ENCODE measurements at places on chromosomes 12 and 14.

GRCh38 chr14:76773188-76773885 lies 12.1 kb downstream of the VASH1 start:
- peak; percentile 94 for DNase-seq

DNA sequence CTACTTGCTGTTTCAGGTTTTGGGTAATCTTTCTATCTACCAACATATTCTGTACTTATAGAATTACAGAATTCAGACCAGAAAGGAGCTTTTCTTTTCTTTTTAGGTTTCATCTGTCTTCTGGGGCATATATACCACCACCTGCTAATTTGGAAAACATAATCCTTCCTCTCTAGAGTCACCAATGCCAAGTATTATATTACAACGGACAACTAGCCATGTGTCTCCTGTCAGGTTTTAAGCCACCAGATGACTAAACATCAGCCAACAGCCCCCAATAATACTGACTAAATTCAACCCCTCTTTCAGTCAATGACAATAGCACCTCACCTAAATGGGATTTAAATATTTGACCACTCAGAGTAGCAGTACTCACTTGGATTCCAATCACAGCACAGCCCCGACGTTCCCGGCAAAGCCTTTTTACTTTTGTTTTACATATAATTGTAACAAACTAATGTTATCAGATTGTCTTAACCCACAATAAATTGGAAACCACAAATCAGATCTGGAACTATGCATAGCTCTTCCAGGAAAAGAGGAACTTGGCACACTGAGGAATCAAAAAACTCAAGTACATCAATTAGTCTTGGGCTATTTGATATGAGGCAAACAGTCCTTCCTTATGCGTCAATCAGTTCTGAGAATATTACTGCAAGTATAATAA lies 13.5 kb downstream of the SLC11A2 start:
- DNase-seq, result no peak

GRCh38 chr12:64691795-64692583 lies 67.2 kb downstream of the GNS start:
- DNase-seq, result no peak

DNA sequence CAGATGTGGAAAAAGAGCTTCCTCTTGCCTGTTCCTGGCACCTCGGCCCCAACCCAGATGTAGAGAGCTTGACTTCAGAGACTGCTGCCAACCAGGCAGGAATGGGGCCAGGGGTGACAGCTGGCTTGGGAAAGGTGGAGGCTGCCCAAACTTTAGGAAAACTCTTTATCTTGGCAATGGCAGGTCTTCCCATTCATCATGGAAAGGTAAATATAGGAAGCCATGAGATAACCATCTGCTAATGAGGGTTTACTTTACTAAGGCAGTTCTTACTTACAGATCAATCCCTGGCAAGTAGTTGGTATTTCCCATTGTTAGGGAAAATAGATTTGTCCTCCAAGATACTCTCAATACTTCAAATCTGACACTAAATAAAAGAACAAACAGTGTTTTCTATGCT lies 143.1 kb upstream of the NUDT4 start:
- no peak for DNase-seq

- peak; percentile 15 for DNase-seq
Observed at GRCh38 chr14:92144708-92145107, 22.9 kb downstream of the CPSF2 start.

- DNase-seq, result no peak
Observed at GRCh38 chr12:52356762-52357580, 10.3 kb downstream of the KRT85 start.

DNA sequence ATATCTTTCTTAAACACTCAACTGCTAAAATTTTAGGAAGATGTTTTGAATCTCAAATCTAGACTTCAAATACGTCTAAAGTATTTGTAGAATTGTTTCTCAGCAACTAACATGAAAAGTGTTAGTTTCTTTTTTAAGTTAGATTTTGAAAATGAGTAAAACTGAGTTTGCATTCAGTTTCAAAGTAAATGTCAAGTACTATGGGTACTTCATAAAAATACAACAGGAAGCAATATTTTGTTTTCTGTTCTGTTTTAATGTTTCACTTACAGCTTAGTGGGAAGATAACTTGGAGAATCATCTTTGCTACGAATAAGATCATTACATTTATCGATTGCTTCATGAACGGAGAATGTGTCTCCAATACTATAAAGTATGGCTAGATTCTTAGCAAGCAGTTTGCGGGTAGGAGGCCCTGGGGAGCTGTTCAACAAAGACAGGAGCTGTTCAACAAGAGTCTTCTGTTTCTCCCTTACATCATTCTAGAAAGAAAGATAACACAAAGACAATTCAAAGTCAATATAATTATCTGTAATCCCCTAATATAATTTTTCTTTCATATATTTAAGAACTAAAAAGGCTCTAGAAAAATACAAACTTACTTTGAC lies 20.2 kb downstream of the HEATR5A start:
- DNase-seq, result no peak

DNA sequence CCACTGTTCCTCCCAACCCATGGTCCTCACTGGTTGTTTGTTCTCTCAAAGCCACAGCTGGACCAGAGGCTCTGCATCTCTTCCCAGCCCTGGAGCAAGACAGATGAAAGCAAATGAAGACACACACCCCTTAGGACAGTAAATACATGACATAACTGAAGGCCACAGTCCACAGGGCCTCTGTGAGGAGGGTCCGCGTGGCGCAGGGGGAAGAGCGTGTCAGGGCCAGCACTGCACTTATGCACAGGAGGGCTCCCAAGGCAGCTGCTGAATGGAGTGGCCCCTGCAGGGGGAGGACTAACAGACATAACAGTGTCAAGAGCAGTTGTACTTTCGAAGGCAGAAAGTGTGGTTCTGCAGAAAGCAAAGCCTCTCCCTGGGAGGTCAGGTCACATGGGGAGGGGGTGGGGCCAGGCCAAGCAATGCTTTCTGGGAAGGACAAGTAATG lies 79.9 kb downstream of the CHGA start:
- no peak for DNase-seq

GRCh38 chr14:23572836-23573235 lies 5.2 kb upstream of the AP1G2 start:
- DNase-seq, result no peak

DNA sequence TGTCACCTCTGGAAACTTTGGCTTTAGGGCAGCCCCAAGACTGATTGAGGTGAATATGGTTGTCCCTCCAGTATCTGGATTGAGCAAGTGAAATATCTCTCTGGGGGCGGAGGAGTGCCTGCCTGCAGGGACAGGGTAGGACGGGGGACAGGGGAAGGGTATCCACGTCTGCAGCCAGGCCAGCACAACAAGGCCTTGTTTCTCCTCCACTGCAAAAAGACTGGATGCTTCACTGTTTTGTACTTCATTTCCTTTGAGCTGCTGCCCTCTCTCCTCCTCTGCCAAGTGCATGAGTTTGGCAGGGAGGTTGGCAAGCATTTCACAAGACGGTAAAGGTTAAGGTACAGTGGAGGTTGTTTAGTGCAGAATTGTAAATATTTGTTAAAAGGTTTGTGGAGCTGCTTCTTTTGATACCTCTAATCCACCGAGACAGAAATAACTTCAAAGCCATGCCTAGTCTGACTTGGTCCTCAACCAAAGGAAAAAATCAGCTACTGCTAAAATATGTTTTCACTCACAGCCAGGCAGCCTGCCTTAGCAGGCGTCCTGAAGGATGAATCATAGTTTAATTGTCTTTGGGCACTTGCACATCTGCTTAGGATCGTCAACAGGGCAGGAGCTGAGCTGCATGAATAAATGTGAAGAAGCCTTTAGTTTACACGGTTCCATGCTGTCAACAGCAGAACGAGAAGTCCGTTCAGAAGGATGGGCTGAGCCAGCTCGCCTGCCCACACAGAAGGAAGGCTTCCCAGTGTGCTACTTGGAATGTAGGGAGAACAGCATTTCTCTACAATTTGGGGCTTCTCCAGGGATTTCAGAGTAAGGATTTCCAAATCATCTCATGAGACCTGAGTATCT lies 269.7 kb downstream of the TTC6 start:
- peak; percentile 25 for DNase-seq

DNA sequence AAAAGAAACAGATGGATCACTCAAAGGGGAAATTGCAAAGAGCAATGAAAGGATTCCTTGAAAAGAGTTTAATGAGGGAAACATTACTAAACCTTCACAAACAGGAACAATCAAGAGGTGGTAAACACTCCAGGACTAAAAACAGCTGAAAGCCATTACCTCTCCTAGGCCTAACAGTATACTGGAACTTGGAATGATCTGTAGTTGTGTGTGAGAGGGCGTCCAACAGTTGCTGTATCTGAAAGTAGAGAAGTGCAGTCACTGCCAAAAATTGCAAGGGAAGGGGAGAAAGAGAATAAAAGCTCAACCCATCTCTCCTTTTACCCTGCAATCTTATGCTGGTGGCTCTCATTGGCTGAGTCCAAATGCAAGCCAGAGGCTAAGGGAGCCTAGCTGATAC lies 17.0 kb upstream of the MIS18BP1 start:
- no peak for DNase-seq

- DNase-seq, result peak; percentile 86
Observed at GRCh38 chr14:61025251-61026223, 44.5 kb downstream of the SLC38A6 start.

DNA sequence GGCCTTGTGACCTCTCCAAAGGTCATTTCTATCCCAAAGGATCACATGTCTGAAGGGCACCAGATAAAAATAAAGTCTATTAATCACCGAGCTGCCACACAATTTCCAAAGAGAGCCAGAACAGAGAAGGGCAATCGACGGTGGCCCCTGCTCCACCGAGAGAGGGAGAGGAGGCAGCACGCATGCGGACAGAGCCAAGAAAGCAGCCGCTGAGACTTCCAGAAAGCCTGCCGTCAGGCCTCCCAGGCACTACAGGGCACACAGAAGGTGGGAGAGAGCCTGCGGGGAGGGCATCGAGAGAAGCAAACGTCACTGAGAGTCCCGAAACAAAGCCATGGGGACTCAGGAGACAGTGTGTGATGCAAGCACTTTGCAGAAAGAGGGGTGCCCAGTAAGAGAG lies 182.0 kb downstream of the DPF3 start:
- DNase-seq, result no peak

DNA sequence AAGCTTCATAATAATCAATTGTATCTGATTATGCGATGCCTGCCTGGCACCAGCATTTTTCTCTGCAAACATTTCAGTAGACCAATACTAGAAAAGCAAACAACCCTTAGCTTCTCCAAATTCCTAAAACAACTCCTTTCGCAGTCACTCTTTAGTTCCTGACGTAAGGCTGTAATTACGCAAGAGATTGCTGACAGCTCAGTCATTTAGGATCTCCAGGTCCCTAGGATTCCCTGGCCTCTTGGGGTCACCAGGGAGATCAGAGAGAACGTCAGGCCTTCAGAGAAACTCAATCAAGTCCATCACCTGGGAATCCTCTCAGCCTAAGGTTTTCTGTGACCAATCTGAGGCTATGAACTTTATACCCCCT lies 390.6 kb downstream of the PAWR start:
- DNase-seq, result peak; percentile 82

DNA sequence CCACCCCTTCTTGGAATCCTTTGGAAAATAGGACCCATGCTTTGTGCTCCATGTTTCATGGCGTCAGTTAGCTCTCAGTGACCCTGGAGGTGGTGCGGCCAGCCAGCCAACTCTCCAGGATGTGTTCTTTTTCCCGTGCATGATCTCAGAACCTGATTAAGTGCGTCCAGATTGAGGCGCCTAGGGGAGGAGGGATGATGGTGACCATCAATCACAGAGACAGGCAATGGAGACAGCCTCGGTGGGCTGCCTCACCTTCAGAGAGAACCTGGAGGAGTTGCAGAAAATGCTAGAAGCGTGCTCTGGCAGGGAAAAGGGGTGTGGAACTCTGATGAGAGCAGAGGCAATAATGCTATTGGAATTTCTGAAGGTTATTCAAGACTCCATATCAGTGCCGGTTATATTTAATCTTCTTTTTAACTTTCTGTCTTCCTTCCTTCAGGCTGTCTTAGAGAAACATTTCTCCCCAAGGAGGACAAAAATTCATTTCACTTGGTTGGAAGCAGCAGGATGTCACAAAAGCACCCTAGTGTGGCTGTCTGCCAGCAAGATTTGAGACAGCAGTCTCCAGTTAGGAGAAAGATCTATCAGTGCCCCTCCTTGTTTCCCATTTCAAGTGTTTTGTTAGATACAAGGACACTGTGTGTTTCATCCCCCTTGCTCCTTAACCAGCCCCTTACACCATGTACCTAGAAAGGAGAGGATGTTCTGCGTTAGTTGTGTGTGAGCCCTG lies 53.3 kb upstream of the IGF1 start:
- DNase-seq, result no peak

- no peak for DNase-seq
Observed at GRCh38 chr14:96634481-96634880, 132.3 kb downstream of the PAPOLA start.

GRCh38 chr14:72503696-72504368 lies 390.1 kb downstream of the DPF3 start:
- DNase-seq, result peak; percentile 64

DNA sequence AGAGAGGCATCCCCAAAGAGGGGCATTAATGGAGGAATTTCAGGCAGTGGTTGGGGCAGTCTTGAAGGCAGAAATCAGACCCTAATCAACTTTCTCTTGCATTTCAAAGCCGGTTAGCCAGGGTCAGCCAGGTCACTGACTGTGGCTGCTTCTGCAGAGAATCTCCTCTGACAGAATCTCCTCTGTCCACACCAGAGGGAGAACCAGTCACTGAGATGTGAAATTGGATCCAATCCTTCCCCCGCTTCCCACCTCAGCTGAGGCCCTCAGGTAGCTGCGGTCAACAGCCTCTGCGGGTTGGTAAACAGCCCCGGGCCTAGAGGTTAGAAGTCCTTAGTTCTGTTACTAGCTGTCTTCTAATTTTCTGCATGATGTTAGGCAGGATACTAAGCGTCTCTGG lies 39.8 kb upstream of the NUAK1 start:
- no peak for DNase-seq

GRCh38 chr12:82474181-82474797 lies 116.0 kb downstream of the METTL25 start:
- DNase-seq, result no peak

DNA sequence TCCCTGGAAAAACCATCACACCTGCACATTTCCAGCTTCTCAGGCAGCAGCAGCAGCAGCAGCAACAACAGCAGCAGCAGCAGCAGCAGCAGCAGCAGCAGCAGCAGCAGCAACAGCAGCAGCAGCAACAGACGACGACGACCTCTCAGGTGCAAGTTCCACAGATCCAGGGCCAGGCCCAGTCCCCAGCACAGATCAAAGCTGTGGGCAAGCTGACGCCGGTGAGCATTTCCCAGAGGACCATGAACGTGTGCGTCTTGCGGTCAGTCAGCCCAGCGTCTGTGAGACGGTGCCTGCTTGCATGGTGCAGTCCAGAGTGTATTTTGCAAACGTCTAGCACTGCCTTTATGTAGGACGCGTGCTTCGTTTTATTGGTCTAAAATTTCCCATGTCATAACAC lies 81.6 kb downstream of the DDX51 start:
- DNase-seq, result no peak

DNA sequence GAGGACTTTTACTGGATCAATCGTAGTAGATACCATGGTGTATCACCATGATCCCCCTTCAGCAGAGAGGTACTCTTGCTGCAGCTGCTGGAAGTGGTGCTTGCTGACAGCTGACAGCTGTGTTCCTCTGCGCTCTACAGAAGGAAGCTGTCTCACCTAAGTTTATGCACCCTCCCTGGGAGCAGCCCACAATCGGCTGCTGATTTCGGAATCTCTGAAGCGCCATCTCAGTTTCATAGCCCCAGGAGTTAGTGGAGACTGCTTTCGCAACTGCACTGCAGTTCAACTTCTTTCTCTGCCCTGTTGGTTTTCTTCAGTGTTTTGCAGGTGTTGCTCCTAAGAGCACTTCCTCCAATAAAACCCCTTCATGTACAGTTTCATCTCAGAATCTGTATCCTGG lies 237.9 kb downstream of the PAWR start:
- DNase-seq, result no peak

GRCh38 chr14:21317398-21317797 lies 37.5 kb downstream of the RPGRIP1 start:
- no peak for DNase-seq

- no peak for DNase-seq
Observed at GRCh38 chr14:78130356-78130755, 39.8 kb upstream of the NRXN3 start.
